ENCODE measurements at places on chromosomes 12 and 14.

DNA sequence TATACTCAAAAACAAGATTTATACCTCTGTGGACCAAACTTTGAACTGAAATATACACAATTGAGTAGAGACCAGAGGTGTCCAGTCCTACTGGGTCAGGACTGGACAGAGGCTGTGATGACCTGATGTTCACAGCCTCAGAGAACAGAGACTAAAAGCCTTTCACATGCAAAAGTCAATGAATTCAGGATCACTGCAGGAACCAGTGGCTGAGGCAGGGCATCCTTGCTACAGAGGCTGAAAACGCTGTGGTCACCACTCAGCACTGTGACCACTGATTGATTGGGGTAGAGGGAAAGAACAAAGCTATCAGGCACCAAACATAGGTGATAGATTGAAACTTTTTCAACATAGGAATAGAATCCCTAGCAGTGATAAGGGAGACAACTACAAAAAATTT is 25.1 kb downstream of the GRIP1 start:
- DNase-seq = no peak

DNA sequence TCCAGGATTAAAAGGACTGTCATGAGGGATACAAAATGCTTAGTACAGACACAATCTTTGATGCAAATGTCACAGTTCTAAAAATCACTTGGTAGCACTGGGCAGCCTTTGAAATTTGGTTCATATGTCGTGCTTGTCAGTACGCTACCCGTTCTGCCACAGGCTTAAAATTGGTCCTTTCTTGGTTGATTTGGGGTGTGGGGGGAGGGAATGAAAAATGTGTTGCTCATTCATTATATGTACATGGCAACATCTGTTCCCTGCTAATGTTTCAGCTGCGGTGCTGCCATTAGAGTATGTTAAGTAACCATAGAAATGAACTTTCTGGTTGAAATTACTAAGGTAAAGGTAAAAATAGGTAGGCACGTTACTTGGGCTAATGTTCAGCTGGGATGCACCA is 155.4 kb upstream of the ARHGAP5 start:
- no peak for DNase-seq

DNA sequence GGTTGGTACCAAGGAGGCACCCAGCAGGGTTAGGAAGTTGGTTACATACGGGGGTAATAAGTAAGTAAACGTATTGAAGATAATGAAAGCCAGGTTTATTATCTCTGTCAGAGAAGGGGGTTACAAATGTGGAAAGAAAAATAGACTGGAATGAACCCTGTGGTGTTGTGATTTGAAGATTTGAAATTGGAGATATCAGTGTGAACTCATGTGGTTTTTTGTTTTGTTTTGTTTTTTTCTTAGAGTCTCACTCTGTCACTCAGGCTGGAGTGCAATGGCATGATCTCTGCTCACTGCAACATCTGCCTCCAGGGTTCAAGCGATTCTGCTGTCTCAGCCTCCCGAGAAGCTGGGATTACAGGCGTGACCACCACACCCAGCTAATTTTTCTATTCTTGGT is 14.1 kb upstream of the SLC25A3 start:
- no peak for DNase-seq

- DNase-seq = no peak
Measured at GRCh38 chr12:107379852-107380567, 286.7 kb upstream of the CRY1 start.

GRCh38 chr14:25055992-25056687 is 6.2 kb upstream of the STXBP6 start:
- no peak for DNase-seq

- DNase-seq = no peak
Measured at GRCh38 chr12:12890543-12891079, 751 bp upstream of the GPRC5A start.

- DNase-seq = no peak
Measured at GRCh38 chr12:47731723-47732122, 6.4 kb upstream of the ENDOU start.

GRCh38 chr12:71164568-71165197 is 6.9 kb upstream of the TSPAN8 start:
- DNase-seq = no peak

Measured in activated CD8-positive, alpha-beta memory T cell treated with anti-CD3 and anti-CD28 coated beads for 4 hours (primary cell).